ENCODE measurements at places on chromosomes 1 and 21. TPM values are rescaled to one million over a fixed set of nuclear protein-coding genes. Genes with fewer than 3 reads are reported as not detected.

ASPM gene
- total RNA-seq, result 23.5 TPM

- DNase-seq, result no peak
Measured at GRCh38 chr1:85609976-85610375, 29.4 kb downstream of the CCN1 start.

DNA sequence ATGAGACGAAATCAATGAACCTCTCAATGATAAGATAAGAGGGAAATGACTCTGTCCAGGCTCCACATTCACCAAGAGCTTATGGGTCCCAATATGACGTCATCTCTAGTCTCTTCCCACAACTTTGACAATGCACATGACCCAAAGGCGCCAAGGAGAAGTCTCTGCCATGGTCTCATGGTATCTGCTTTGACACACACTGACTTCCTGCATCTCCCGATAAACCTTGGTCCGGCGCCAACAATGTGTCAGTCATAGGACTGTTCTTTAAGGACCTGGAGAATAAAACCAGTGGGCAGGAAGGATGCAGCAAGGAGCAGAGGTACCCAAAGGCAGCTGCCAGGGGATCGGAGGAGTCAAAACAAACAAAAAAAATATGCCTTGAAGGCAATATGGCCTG is 46.9 kb upstream of the TMEM51 start:
- DNase-seq, result peak; percentile 30

DNA sequence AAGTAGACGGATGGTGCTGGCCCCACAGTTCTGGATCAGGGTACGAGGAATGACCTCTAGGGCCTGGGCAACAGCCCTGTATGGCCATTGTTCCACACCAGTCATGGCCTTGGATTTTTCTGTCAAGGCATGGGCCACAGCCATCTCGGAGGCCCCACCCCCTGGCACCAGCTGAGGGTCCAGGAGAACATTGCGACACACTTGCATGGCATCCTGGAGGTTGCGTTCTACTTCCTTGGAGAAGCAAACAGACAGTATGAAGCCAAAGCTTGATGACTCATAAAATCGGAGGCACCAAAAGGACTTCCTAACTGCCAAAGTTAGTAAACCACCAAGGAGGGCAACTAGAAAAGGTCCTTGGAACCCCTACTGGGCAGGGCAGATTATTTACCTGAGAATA is 11.9 kb upstream of the VHLL start:
- no peak for DNase-seq

DNA sequence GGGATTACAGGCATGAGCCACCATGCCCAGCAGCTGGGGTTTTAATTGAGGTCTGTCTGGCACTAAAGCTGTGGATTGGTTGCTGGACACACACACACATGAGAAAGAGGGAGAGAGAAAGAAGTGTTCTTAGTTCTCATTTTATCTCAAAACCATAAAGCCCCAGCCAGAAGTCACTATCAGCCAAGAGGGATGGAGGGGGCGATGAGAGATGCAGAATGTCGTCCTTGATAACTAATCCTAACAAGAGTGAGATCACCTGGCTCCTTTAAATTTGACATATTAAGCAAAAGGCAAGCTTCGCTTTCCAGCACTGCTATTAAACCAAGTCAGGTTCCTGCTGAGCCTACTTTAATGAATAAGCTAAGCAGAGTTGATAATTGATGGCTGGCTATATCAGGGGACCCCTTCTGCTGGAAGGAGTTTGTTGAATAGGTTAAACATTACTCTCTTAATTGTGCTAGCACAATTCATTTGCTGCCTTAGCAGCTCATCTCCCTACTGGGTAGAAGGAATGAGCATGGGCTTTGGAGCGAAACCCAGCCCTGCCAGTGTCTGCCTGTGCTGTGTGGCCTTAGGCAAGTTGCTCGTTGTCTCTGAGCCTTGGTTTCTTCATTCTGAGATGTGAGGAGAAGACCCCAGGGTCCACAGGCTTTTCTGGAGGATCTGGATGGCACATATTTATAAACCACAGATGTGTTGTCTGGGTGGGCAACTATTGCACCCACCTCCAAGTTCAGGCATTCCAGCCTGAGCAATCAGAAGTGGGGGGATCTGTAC is 50.8 kb downstream of the ALPL start:
- DNase-seq, result no peak
